NCI-H446 (cell line): ENCODE measurements at places on chromosomes 13 and 19.

DNA sequence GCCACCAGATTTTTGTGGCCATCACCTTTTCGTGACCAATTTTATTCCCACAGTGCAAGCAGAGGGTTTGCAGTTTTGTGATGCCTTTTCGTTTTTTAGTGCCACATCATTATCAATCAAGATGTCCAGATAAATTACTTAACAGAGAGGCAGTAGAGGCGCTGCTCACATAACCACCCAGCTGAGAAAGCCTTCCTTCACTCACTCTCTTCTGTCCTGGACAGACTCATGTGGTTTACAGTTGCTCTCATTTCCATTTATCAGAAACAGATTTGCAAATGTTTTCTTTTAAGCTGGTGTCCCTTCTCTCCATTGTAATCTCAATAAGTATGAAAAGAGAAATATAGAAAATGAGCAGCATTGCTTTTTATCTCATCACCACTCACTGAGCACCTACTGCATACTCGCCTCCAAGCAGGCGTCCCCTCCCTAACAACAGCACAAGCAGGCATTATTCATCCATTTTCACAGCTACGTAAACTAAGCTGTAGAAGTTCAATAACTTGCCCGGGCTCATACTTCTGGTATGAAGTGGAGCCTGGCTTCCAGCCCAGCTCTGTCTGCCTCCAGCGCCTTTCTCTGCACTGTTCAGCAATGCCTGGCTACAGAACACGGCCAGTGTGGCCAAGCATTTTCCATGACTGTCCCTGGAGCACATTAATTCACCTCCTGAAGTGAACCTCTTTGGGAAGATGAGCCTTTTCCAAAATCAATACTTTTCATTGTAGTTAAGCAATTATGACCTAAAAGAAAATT is 34.6 kb upstream of the KATNAL1 start:
- DNase-seq: no peak

DNA sequence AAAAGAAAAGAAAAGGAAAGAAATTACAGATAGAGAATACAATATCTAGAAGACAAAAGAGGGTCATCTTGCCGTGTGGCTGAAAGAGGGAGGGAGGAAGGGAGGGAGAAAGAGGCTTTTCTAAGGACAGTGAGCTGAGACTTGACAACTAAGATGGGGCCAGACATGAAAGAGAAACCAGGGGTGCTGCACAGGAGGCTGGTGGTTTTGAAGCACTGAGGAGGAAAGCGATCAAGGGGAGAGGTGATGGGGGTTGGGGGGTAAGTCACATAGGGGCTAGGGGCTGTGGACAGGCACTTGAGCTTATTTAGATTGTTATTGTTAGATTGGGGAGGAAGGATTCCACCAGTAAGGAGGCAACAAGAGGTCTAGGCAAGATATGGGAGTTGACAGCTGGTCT is 17.3 kb downstream of the PNPLA6 start:
- no peak for DNase-seq

DNA sequence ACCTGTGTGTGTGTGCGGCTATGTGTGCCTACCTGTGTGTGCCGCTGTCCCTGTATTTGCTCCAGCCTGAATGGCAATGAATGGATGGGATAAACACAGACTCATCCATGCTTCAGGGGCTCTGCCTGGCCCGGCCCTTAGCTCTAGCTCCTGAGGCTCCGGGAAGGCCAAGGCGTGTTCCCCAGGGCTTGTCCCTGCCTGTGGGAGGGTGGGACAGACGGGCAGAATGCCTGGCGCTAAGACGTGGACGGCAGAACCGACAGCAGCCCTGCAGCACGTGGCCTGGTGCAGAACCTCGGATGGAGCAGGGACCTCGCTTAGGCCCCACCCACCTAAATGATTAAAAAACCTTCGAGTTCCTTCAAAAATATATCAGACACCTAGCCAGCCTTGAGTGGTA is 57.8 kb upstream of the C13orf46 start:
- DNase-seq: no peak

GRCh38 chr13:32354040-32354439 is 38.7 kb downstream of the BRCA2 start:
- DNase-seq: no peak

- no peak for DNase-seq
Observed at GRCh38 chr13:45356966-45357672, 16.1 kb upstream of the TPT1 start.

DNA sequence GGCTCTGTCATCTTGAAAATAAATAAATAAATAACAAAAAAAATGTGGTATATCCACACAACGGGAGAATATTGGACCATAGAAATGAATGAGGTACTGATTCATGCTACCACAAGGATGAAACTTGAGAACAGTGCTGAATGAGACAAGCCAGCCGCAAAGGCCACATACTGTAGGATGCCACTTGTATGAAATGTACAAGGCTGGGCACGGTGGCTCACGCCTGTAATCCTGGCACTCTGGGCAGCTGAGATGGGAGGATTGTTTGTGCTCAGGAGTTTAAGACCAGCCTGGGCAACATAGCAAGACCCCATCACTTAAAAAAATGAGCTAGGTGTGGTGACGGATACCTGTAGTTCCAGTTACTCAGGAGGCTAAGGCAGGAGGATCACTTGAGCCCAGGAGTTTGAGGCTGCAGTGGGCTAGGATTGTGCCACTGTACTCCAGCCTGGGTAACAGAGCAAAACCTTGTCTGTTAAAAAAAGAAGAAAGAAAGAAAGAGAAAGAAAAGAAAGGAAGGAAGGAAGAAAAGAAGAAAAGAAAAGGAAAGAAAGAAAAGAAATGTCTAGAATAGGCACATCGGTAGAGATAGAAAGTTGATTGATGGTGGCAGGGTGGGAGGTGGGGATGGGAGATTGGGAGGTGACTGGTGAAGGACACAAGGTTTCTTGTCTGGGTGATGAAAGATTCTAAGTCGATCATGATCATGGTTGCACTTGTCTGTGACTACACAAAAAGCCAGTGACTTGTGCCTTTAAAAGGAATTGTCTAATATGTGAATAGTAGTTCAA is 20.3 kb downstream of the HPN start:
- DNase-seq: no peak

GRCh38 chr19:16542910-16543472 is 754 bp upstream of the CHERP start:
- no peak for DNase-seq

DNA sequence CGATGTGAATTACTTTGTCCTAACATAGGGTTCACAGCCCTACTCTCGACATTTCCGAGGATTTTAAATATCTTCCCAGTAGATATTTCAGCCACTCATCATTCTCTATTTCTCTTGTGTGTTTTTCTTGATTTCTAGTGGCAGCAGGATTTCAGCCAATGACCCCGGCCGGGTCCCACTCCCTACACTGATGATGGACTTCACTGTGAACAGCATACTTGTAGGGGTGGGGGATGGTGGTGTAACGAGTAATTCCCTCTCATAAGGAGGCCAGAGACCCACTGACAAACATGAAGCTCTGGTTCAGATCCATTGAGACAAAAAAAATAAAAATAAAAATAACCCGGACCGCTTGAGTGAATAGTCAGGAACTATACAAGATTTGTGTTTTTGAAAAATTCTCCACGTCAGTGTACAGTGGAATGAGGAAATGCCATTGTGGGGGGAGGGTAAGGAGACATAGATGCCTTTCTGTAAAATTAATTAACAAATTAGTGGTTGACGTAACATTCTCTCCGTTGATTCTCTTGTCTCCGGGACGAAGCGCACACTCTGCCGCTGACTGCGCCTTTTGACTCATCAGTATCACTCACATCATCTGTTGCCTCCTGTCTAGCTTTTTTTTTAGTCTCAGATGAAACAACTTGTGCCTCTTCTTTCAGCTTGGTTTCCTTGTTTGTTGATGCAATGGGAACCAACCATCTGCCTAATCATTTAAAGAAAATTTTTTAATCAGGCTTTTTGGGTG is 48.8 kb upstream of the IRS2 start:
- no peak for DNase-seq

DNA sequence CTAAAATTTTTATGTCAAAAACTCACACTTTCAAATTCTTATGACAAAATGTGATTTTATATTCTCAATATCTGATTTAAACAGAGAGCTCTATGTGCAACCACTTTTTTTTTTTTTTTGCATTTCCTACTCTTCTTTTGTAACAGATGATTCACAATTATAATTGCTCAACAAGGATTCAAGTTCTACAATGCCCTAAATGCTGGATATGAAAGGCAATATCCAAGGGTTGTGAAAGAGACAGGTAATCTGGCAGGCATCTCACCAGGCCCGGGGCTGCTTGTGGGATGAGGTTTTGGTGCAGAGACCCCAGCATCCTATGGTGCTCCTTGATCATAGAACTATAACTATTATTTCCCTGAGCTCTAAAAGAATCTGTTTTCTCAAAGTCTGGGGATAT is 363.6 kb upstream of the NBEA start:
- no peak for DNase-seq

DNA sequence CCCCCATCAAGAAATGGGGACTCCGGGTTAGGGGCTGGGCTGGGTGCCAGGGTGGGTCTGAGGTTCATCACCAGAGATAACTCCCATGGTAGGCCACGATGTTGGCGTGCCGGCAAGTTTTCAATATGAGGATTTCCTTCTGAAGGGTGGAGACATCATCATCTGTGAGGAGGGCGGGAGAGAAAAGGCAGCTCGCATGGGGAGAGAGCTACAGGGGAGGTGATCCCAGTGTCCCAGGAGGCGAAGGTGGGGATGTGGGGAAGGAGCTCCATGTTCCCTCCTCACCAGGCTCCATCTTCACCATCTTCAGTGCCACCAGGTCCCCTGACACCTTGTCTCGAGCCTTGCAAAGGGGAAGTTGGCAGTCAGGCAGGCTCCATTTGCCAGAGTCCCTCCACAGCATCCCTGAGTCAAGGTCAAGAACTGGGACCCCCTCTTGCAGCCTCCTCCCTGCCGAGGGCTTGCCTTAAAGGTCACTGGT is 430 bp downstream of the MAP4K1 start:
- DNase-seq: no peak

- no peak for DNase-seq
Observed at GRCh38 chr13:43293008-43293407, 269.6 kb downstream of the DNAJC15 start.
